BE2C (cell line): ENCODE measurements at places on chromosomes 16 and 17.

GRCh38 chr17:70181866-70182265 lies 12.5 kb downstream of the KCNJ2 start:
- no peak for DNase-seq

GRCh38 chr17:49836111-49837030 lies 11.5 kb downstream of the TAC4 start:
- no peak for DNase-seq

DNA sequence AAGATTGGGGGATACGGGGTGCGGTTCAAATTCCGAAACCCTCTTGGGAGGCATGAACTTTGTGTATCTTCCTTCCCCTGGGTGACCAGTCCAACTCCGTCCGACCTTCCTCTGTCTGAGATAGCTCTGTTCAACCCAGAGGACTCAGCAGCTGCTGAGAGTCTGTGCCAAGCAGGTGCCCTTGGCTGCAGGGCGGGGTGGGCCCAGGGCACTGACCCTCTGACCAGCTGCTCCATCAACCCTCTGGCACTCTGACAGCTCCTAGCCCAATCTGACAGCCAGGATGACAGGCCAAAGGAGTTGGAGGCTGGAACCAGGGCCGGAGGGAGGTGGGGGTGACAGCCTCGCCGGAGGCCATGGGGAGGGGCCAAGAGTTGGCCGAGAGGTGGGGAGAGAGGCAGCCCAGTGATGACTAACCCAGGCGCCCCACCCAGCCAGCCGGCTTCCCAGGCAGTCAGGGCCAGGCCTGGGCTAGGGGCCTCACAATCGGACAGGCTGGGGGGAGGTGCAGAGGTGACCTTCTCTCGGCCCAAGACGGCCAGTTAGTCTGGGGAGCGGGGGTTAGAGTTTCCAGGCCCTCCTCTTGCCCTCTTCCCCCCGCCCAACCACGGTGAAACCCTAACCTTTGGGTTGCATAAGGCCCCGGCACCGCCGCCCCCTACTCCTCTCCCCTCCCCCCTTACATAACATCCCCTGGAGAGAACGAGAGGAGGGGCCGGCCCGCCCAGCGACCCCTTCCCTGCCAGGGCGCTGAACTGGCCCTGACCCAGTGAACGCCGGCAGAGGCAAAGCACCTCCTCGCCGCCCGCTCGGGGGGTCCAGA lies 5.0 kb upstream of the TLCD2 start:
- DNase-seq, result peak; percentile 71

DNA sequence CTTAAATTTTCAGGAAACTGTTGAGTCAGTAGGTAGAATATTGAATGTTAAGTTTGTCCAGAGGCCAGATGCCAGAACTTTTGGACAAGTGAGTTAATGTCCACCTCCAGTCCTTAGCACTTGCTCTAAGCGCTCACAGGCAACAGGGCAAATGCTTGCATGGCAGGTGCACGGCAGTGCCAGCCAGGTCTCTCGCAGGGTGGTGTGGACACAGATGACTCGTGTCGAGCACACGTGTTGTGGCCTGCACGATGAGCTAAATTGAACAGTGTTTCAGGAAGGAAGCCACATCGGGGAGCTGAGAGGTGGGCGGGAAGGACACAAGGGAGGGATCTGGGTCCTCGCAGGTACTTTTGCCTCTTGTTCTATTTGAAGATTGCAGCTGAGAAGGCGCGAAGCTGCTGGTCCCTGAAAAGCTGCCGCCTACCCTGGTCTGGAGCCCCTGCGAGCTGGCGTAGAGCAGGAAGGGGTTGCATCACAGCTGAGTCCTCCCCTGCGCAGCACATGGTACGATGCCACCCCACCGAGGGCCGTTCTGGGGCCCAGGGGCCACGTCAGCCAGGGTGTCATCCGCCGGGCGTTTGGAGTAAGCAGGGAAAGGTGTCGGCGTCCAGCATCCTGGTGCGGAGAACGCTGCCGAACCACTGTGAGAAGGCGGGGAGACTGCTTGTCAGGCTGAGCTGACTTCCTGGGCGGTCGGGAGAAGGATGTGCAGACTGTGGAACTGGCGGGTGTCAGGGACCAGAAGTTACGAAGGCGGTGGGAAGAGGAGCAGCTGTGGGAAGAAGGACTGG lies 6.3 kb downstream of the RAB40C start:
- DNase-seq, result no peak

- DNase-seq, result no peak
These were observed 2.2 kb downstream of the HOXB13 start for GRCh38 chr17:48726114-48726915.

DNA sequence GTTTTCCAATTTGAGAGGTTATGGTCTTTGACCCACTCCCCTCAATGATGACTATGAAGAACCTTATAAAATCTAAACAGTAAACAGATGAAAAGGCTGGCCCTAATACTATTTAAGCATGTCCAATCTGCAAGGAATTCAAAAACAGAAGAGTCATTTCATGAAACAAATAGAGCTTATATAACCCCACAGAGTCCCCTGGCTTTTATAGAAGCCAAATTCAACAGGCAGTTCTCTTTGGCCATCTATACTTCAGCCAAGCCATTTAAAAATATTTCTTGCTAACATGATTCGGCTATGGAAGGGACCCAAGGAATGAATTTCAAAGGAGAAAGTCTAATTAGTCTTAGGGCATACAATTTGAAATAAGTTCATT lies 43.4 kb downstream of the SPOP start:
- DNase-seq, result no peak

DNA sequence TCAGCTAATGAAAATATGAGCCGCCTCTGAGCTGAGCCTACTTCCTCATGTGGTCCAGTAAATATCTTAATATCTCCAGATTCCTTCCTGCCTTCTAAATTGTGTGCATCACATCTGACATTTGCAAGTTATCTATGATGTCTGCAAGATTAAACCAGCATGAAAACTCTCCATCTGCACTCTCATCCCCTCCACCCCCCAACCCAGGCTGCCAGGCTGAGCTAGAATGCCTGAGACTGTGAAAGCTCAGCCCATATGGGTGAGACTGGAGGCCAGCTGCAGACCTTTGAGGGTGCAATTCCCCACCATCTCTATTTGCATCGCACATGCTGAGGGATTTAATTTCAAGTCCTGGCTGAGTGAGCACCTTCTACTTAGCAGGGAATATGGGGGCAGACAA lies 82.8 kb downstream of the ASIC2 start:
- no peak for DNase-seq

DNA sequence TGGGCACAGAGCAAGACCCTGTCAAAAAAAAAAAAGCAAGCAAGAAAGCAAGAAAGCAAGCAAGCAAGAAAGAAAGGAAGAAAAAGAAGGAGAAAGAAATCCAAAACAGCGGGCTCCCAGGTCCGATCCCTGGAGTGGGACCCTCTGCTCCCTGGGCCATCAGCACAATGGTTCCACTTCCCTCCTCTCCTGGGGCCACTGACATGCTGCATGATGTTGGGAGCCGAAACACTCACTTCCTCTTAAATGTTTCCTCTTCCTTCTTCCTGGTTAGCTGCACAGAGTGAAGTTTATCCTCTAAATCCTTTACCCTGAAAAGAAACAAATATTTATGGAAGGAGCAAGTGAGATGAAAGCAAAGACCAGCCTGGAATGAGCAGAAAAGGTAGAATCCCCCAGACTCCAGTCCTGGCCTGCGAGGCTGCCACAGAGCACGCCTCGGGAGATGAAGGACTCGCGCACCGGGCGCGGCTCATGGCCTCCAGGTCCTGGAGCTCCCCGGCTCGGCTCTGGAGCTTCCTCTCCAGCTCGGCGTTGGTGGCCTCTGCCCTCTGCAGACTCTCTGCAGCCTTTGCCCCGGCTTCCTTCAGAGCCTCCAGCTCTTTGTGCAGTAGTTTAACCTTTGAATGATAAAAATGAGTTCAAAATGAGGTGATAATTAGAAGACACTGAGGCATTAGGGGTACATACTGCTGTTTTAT lies 19.0 kb downstream of the CCDC57 start:
- no peak for DNase-seq

GRCh38 chr16:6602405-6602804 lies 730.2 kb upstream of the RBFOX1 start:
- peak; percentile 13 for DNase-seq

GRCh38 chr16:57795431-57795878 lies 6.8 kb downstream of the KIFC3 start:
- DNase-seq, result peak; percentile 56

GRCh38 chr16:85668676-85669424 lies 19.9 kb downstream of the GINS2 start:
- DNase-seq, result no peak

DNA sequence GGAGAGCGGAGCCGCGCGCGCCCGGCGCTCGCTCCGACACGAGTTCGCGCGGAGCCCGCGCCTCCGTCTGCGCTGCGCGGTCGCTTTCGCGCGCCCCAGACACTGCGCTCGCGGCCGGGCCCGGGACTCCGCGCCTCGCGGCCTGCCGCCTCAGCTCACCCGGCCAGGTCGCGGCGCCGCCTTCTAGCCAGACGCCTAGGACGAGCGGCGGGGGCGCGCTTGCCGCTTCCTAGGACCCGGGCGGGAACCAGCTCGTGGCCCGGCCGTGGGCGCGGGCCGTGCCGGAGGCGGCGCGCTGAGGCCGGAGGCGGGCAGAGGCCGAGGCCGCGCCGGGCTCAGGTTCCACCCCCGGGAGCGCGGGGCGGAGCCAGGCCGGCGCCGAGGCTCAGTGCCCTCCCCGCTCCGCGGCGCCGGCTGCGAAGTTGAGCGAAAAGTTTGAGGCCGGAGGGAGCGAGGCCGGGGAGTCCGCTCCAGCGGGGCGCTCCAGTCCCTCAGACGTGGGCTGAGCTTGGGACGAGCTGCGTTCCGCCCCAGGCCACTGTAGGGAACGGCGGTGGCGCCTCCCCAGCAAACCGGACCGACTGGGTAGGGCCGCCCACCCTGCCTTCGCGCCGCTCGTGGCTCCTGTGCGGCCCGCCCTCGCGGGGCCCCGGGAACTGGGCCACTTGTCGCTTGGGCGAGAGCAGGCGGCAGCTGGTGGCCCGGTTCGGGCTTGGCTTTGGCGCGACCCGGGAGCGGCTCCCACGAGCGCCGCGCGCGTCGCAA lies at the start of gene SPHK1:
Gene SPHK1, plus strand, starts transcription at position 388 of the 765 bp plus-strand sequence. CDS start 1,036 bp downstream, outside the sequence.
- DNase-seq, result peak; percentile 71

DNA sequence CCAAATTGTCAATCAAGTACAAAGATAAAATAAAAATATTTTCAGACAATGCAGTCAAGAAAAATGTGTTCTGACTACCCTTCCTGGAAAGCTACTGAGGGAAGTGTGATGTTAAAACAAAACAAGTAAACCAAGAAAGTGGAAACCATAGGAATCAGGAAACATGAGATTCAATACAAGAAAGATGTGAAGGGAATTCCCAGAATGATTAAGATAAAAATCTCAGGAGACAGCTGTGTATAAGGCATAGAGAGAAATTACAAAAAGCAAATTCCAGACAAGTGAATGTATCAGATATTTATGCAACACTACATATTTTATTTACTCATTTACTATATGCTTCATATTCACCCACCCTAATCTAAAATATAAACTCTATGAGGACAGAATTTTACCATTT lies 32.2 kb downstream of the TRIM37 start:
- DNase-seq, result no peak

DNA sequence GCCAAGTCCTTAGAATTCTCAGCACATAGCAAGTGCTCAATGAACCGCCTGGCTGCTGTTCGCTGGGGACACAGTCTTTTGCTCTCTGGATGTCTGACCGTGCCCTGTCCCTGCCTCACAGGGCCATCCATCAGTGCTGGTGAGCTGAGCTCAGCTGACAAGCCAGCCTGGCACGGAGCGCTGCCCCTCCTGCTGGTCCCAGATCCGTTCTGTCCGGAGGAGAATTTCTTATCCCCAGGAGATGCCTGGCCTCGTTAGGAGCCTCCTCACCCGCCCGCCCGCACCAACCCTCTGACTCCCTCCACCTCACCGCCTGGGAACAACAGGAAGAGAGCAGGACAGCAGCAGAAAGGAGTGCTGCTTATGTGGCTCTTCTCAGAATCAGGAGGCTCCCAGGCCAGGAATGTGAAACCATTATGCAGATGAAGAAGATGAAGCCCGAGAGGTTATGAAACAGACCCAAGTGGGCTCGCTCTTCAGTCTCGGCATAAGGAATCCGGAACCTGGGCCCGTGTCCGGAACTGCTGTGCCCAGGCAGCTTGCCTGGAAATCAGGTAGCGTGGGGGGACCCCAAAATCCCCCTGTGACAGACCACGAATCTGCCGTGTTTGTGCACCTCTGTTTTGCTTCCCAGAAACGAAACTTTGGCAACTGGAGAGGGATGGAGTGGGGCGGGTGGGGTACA lies 28.8 kb upstream of the RMI2 start:
- no peak for DNase-seq

DNA sequence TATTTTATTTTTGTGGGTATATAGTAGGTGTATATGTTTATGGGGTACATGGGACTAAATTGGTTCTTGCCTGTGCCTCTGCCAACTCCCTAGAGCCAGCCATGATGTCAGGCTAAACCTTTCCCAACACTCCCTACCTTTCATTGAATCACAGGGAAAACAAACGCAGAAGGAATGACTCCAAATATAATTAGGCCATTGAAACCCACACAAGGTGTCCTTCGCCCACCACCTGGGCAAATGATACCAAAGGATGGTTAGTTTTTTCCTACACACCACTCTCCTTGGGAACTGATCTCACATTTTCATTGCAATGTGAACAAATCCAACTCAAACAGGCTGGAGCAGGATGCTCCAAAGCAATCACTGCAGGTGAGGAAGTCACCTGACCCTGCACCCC lies 27.5 kb downstream of the WSB1 start:
- DNase-seq, result no peak

DNA sequence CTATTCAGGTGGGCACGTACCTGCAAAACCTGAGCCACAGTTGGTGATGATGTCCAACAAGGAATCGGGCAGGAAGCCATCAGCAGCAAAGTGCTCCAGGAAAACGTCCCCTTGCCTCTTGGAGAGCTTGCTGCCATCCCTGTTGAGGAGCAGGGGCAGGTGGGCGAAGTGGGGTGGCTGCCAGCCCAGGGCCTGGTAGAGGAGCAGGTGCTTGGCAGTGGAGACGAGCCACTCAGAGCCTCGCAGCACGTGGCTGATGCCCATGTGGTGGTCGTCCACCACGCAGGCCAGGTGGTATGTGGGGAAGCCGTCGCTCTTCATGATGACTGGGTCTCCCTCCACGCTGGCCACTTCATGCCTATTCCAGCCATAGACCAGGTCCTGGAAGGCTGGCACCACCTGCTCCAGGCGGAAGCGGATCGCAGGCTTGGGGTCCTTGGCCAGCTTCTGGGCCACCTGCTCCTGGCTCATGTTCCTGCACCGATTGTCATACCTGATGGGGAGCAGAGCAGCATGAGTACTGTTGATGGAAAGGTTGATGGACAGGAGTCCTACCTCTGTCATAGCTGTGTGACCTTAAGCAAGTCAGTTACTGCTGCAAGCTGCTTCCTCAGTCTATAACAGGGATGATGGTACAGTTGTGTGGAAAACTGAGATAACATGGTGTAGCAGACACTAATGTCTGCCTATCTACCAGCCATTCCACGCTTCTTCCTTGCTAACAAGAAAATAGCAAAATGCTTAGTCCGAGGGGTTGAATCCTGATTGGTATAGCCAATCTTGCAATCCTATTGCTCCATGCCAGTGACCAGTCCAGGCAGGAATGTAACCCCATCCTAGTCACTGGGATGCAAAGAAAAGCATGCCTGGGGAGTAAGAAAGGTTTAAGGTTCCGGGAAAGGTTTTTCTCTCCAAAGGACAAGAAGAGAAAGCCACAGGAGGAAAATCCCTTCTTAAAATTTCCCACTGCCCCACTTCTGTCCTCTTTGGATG lies 22.0 kb downstream of the EARS2 start:
- DNase-seq, result no peak
